ENCODE measurements at places on chromosomes 3 and 15.

- H3K4me1 ChIP-seq, result no peaks in the 10 kb centered on the region
- H3K27me3 ChIP-seq, result peaks cover 61% of the 10 kb centered on the region
- peak; percentile 75 for DNase-seq
- H3K4me3 ChIP-seq, result peak within 1 kb of the TSS; percentile 28
- no peak within 1 kb of the TSS for H3K27ac ChIP-seq
Observed at GRCh38 chr15:26866298-26867199, at the start of gene GABRA5. Gene GABRA5 (plus strand): TSS chr15:26867062. CDS start chr15:26869249, 2,187 bp downstream.

DNA sequence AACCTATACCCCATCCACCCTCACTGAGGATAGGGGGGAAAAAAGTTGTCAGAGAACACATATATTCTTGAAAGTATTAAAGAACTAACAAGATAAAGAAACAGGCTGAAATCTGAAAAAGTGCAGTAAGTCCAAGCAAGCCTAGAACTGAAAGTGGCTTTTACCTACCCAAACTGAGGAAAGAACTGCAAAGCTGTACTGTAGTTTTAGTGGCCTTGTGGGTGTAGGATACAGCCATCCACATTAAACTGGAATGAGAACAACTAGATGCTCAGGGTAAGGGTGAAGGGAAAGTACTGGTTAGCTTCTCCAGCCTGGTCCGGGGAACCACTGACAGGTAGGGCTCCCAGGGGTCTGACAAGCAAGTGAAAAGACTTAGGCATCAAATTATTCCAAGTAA lies 10.1 kb downstream of the UBP1 start:
- no peak overlapping the region for H3K27ac ChIP-seq
- no peaks in the 10 kb centered on the region for H3K27me3 ChIP-seq
- peaks cover 19% of the 10 kb centered on the region for H3K4me1 ChIP-seq
- no peak overlapping the region for H3K4me3 ChIP-seq

DNA sequence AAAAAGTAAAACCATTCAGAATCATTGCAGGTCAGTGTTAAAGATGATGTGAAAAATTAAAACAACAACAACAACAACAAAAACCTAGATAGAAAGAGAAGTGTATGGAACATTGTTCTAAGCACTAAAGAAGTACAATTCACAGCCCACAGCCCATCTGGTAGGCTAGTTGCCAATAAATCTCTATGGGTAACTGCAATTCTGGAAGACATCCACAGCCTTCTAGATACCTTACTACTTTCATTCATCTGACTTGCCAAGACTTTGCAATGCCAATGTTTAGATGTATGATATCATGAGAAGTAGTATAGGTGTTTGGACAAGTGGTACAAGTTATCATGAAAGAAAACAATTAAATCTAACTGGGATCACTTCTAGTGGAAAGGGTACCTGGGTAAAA lies 198.6 kb downstream of the VGLL3 start:
- DNase-seq, result peak; percentile 57
- H3K27me3 ChIP-seq, result no peaks in the 10 kb centered on the region
- H3K36me3 ChIP-seq, result no peaks in the 10 kb centered on the region

DNA sequence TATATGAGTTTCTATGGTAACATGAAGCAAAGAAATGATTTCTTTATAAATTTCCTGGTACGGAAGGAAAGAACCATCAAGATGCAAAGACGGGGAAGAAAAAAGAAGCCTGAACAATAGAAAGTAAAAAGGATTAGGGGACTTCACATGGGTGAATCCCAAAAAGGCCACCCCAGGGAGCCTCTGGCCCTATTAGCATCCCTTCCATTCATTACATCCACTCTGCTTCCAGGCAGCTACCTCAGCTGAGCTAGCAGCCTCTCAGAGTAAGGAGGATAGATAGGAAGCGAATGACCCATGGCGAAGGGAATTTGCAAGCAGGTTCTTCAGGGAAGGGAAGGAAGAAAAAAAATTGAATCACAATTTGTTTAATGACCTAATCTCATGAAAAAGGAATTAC lies 81.6 kb downstream of the GABRB3 start:
- H3K27ac ChIP-seq, result no peak overlapping the region
- DNase-seq, result no peak
- H3K4me3 ChIP-seq, result no peak overlapping the region
- H3K36me3 ChIP-seq, result no peaks in the 10 kb centered on the region

DNA sequence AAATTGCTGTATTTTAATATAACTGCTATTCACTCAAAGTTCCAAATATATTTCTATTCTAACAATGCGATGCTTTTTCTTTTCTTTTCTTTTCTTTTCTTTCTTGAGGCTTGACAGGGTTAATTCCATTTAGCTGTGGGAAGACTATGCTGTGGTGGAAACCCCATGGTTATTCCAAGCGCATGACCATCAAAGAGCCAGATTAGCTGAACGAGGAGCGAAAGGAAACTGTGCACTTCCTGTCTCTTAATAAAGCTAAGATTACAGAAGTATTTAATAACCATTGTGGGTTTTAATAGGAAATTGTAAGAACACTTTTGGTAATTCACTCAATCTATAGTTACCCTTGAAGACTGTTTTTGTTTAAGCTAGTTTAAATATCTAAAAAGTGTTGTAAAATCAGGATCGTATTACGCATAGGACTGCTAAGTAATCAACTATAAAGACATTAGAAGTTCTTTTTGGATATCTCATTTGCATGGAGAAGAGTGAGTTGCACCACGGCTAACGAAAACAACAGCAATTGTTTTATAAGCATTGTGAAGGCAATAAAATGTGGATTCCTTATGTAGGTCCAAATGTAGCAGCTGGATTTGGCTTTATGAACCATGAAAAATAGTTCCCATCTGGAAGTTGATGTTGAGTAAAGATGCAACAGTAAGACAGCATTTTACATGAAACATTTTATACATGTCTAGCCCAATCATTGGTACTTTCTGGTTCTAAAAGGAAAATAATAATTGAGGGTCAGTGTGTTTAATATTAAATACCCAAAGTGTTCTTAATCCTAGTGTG lies 105.4 kb downstream of the ZIC1 start:
- H3K27ac ChIP-seq, result no peak overlapping the region
- no peaks in the 10 kb centered on the region for H3K27me3 ChIP-seq
- H3K4me1 ChIP-seq, result no peaks in the 10 kb centered on the region
- no peaks in the 10 kb centered on the region for H3K36me3 ChIP-seq
- DNase-seq, result no peak

GRCh38 chr3:31161889-31162288 lies 267.4 kb upstream of the GADL1 start:
- peaks cover 3% of the 10 kb centered on the region for H3K27me3 ChIP-seq
- H3K4me3 ChIP-seq, result no peak overlapping the region
- no peak overlapping the region for H3K27ac ChIP-seq
- DNase-seq, result no peak
- H3K4me1 ChIP-seq, result peaks cover 18% of the 10 kb centered on the region

- no peak overlapping the region for H3K27ac ChIP-seq
- no peak for DNase-seq
- no peak overlapping the region for H3K4me3 ChIP-seq
- no peaks in the 10 kb centered on the region for H3K27me3 ChIP-seq
- H3K4me1 ChIP-seq, result peaks cover 12% of the 10 kb centered on the region
Observed at GRCh38 chr3:37953707-37954394, 36.7 kb upstream of the VILL start.

DNA sequence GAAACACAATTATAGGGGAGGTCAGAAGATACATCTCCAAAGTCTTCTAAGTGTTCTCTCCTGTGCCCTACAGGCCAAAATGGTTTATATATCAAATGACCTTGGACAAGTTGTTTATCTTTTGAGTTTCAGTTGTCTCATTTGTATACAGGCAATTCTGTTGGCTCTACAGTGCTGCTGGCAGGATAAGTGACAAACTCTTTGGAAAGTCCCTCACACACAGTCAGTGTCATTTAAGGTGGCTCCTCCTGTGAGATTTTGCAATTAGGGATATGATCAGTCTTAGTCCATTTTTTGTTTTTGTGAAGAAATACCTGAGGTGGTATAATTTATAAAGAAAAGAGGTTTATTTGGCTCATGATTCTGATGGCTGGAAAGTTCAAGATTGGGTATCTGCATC lies 1035.8 kb upstream of the CFAP20DC start:
- H3K4me3 ChIP-seq, result no peak overlapping the region
- no peak for DNase-seq
- H3K27me3 ChIP-seq, result no peaks in the 10 kb centered on the region
- peaks cover 5% of the 10 kb centered on the region for H3K4me1 ChIP-seq

GRCh38 chr3:187852842-187853730 lies 107.8 kb upstream of the BCL6 start:
- H3K4me1 ChIP-seq, result no peaks in the 10 kb centered on the region
- H3K27me3 ChIP-seq, result no peaks in the 10 kb centered on the region
- no peak overlapping the region for H3K4me3 ChIP-seq
- no peak overlapping the region for H3K27ac ChIP-seq

DNA sequence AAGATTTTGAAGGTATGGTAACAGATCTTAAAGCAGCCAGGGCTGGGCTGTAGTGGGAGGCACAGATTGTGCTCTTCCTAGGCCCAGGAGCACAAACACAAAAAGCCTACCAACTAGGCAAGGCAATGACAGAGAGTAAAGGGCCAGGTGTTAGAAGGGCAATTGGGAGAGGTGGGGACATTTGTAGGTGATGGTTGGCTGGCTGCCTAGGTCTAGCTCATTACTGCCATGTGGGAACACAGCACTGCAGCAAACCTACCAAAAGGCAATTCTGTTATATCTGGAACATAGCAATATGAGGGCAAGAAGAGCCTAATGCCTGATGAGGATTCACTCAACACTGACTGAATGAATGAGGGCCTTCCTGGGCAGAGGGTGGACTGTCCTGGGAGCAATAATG lies 30.4 kb downstream of the ARHGEF3 start:
- no peak overlapping the region for H3K27ac ChIP-seq
- H3K36me3 ChIP-seq, result no peaks in the 10 kb centered on the region
- H3K27me3 ChIP-seq, result no peaks in the 10 kb centered on the region
- no peaks in the 10 kb centered on the region for H3K4me1 ChIP-seq

GRCh38 chr3:186042521-186043202 lies 66.2 kb downstream of the ETV5 start:
- no peaks in the 10 kb centered on the region for H3K27me3 ChIP-seq
- H3K4me3 ChIP-seq, result no peak overlapping the region
- DNase-seq, result no peak
- H3K4me1 ChIP-seq, result peaks cover 7% of the 10 kb centered on the region
- no peaks in the 10 kb centered on the region for H3K36me3 ChIP-seq
- H3K27ac ChIP-seq, result no peak overlapping the region

DNA sequence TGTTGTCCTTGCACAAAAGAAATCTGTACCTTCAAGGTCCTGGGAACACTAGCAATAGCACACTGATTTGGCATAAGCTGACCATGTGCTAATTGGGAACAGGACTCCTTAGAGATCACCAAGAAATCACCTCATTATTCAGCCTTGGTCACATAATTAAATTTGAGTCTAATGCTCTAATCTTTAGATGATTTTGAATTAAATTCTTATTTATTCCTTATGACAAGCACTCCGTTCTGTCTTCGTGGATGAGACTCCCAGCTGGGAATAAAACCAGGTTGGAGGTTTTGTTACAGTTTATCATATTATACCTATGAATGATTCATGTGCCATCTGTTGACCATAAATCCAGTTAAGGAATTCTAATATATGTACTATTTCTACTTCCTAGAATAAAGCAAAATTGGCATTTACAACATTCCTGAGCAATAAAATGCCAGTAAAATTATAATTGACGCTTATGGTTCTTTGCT lies 162.2 kb downstream of the MYRIP start:
- no peaks in the 10 kb centered on the region for H3K4me1 ChIP-seq
- H3K27ac ChIP-seq, result no peak overlapping the region
- no peak overlapping the region for H3K4me3 ChIP-seq
- no peaks in the 10 kb centered on the region for H3K27me3 ChIP-seq

DNA sequence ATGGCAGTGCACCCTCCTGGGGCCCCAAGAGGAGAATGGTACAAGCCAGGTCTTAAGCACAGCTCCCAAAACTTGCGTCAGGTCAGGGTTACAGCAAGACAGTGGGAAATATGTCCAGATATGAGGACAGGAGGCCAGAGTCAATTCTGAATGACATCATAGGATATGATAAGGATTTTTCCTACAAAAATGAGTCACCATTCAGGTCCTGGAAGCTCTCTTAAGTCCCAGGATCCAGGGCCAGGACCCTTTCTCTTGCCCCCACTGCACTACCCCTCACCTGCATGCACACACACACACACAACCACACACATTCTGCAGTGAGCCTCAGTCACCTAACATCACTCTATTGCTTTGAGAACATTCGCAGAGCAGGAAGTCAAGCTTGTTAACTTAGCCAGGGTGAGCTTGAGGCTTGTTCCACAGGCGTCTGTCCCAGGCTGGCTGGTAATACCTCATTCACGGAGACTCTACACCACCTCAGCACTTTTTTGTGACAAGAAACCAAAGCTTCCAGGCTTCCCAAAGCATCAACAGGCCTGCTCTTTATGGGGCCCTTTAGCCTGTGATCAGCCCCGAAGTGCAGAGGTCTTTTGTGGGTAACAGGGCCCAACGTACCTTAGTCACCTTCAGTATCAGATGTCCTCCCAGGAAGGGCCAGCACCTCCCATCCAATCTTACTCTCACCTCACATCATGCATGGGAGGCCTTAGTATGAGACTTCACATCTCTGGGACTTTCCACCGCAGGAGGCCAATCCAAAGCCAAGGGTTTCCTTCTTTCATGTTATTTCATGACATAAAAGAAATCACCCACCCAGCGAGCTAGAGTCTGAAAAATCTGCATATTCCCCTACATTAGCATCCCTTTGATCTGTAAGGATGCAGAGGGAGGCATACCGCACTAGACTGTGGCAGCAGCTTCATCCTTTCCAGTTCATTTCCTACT lies 74.0 kb upstream of the LIPC start:
- no peaks in the 10 kb centered on the region for H3K27me3 ChIP-seq
- H3K36me3 ChIP-seq, result no peaks in the 10 kb centered on the region
- no peak for DNase-seq
- peaks cover 7% of the 10 kb centered on the region for H3K4me1 ChIP-seq
- no peak overlapping the region for H3K4me3 ChIP-seq

DNA sequence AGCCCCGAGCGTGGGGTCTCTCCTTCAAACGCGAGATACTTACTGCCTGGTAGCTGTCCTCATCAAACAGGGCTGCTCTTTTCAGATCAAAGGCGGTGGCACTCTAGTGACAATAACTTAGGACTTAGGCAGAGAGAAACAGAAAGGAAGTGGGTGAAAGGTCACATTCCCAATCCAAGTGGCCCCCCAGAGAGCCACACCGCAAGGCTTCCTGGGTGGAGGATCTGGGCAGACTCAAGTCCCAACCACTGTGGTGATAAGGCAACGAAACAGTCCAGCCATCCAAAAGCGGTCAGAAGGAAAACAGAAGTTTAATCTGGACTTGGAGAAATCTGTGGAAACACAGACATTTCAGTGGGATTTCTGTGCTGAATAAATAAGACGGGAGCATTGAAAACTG lies 227.2 kb downstream of the ADAMTS17 start:
- no peaks in the 10 kb centered on the region for H3K36me3 ChIP-seq
- no peaks in the 10 kb centered on the region for H3K27me3 ChIP-seq
- H3K4me1 ChIP-seq, result peaks cover 33% of the 10 kb centered on the region
- peak overlapping the region; percentile 88 for H3K27ac ChIP-seq

DNA sequence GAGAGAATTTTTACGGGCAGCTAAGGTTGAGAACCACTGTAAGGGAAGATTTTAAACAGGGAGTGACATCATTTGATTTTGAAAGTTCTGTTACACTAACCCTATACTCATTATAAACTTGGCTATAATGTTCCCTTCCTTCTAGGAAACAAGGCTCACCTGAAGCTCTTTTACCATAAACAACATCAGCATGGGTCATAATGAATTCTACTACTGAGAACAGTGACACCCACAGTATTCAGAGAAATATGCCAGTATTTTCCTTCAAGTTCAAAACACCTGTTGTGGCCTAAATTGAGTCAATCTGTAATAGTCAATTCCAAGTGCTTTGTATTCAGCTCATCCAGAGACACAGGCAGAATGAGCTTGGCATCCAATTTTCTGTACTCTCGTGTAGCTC lies 175.3 kb upstream of the STT3B start:
- peaks cover 9% of the 10 kb centered on the region for H3K4me1 ChIP-seq
- no peak for DNase-seq
- H3K27ac ChIP-seq, result no peak overlapping the region
- H3K36me3 ChIP-seq, result no peaks in the 10 kb centered on the region

Measured in cardiac muscle cell (in vitro differentiated cells and primary cell).